ENCODE measurements at places on chromosomes 12 and 14.

GRCh38 chr12:103930787-103931735 is 851 bp downstream of the HSP90B1 start:
- DNase-seq: peak; percentile 29

DNA sequence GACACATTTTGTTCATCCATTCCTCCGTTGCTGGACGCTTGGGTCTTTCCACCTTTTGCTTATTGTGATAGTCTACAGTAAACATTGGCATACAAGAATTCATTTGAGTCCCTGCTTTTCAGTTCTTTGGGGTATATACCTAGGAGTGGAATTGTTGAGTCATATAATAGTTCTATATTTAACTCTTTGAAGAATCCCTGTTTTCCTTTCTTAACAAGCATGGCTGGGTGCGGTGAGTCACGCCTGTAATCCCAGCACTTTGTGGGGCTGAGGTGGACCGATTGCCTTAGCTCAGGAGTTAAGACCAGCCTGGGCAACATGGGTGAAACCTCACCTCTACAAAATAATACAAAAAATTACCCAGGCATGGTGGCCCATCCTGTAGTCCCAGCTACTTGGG is 75.4 kb downstream of the CCDC92 start:
- DNase-seq: no peak

DNA sequence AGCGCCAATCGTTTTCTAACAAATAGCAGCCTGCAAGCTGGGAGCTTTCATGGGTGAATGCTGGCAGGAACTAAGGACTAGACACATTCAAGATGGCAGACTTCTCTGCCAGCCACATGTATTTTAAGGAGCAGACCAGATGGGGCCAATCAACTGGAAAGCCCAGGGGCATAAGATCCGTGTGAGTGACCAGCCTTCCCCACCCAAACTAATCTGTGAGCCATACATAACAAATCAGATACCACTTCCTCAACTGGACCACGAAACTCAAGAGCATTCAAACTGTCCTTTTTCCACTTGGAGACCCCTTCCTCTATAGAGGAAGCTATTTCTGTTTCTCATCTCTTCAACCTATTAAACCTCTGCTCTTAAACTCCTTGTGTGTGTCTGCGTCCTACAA is 9.7 kb downstream of the TCL1B start:
- peak; percentile 64 for DNase-seq

DNA sequence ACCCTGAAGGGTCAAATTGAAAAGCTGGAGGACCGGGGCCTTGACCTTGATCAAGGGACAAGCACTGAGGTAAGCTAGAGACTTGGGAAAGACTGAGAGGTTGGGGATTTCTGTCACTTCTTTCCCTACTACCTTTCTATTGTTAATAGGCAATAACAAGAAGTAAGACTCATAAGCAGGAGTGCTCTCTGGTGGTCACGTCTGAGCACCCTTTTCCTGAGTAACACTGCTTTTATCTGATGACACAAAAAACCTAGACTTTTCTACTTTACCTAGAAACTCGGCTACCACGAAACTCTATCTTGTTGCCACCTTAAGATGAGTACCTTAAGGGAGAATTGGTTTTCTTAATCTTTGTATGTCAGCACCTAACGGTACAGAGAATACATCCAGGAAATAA is 35.5 kb upstream of the PPFIBP1 start:
- DNase-seq: no peak

GRCh38 chr12:113903381-113903863 is 62.7 kb downstream of the RBM19 start:
- no peak for DNase-seq

GRCh38 chr12:24562771-24563431 is 386.0 kb downstream of the BCAT1 start:
- DNase-seq: peak; percentile 50
